Fibroblast of lung (primary cell): ENCODE measurements at places on chromosomes 6 and 20. TPM values are rescaled to one million over a fixed set of nuclear protein-coding genes. Genes with fewer than 3 reads are reported as not detected.
A peak's percentile ranks its signal among the peaks of the same experiment; 100 is the strongest.

DNA sequence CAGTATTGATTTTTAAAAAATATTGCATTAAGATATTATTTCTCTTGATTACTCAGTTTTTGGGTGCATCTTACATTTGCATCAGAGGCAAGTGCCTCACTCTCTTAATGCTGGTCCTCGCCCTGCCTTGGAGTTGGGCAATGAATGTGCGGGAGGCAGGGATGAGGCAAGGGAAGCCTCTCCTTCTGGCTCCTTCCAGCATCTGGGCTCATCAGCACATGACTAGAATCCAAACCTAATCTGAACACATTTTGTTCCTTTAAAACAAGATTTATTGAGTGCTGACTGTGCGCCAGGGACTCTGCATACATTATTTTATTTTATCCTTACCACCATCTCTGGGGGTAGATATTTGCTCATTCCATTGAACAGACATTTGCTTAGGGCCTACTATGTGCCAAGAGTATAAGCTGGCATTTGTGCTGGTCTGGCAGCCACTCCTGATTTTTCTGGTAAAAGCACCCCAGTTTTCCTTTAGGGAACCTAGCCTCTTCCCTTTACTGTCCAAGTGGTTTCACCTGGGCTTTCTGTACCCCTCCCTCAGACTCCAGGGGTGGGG, 71.9 kb upstream of the ZNFX1 start:
- H3K36me3 ChIP-seq: no peaks in the 10 kb centered on the region
- H3K27ac ChIP-seq: no peak overlapping the region
- peaks cover 2% of the 10 kb centered on the region for H3K4me1 ChIP-seq
- H3K27me3 ChIP-seq: peaks cover 11% of the 10 kb centered on the region
- DNase-seq: no peak

DNA sequence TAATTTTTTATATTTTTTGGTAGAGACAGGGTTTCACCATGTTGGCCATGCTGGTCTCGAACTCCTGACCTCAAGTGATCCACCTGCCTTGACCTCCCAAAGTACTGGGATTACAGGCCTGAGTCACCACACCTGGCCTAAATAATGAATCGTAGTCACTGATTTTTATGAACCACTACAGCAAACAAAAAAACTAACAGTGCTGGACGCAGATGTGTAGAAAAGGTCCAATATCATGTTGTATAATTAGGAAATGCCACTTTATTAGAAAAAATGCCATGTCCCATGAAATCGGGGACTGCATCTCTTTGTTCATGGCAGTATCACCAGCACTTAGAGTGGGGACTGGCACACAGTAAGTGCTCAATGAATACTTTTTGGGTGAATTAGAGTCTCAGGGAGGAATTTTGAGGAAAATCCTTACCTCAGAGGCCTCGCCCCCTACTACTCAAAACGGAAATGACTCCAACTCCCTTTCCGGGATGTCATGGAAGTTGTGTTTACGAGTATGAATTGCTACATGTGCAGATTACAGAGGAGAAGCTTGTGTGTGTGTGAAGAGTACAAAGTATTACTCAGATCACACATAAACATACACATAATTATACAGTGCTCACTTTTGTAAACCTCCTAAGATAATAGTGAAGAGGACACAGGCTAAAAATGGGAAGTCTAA, 43.6 kb upstream of the FAM50B start:
- H3K36me3 ChIP-seq: no peaks in the 10 kb centered on the region
- DNase-seq: peak; percentile 39
- H3K27ac ChIP-seq: peak overlapping the region; percentile 22
- peaks cover 14% of the 10 kb centered on the region for H3K4me1 ChIP-seq

Gene RPS10
- 2,883 and 3,469 TPM in 2 replicates for polyA plus RNA-seq

GRCh38 chr6:71226151-71226550, 62.5 kb upstream of the OGFRL1 start:
- no peaks in the 10 kb centered on the region for H3K36me3 ChIP-seq
- no peak for DNase-seq

Gene WFDC12
- not detected in 2 replicates for polyA plus RNA-seq
